Astrocyte (in vitro differentiated cells and primary cell): ENCODE measurements at places on chromosomes 4 and X. TPM values are rescaled to one million over a fixed set of nuclear protein-coding genes. Genes with fewer than 3 reads are reported as not detected.

DNA sequence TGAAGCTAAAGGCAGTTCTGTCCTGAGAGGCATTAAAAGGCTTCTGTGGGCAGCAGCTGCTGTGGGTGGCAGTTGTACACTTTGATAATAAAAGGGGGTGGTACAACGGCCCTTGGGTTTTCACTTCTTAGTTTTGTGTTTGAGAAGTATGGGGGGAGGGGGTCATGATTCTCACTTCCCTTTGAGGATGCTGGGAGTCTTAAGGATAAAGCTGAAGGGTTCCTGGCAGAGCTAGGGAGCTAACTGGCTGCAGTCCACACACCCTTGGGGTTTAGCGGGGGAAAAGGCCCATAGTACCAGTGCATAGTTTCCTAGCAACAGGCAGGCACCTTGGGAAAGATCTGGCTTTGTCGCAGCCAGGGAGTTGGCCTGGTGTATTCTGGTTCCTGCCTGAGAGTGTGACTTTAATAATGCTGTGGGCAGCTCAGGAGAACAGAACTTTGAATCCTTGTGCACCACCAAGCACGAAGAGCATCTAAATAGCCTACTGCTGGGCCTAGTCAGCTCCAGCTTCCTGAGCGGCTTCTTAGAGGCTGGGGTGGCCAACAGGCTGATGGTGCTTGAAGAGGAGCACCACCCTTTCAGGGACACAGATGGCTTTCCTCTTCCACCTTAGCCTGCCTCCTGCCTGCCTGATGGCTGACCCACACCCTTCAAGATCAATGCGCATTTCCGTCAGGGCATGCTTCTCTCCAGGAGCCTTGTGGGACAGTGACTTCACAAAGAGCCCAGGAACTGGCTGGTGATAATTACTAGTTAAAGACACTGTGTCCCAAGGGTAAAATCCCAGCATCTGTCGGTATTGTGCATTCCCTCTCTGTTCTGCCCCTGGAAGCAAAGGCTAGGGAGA, 12.5 kb downstream of the ZBTB33 start:
- no peaks in the 10 kb centered on the region for H3K4me1 ChIP-seq
- H3K4me3 ChIP-seq, result no peak overlapping the region
- DNase-seq, result no peak
- H3K27ac ChIP-seq, result no peak overlapping the region
- H3K27me3 ChIP-seq, result no peaks in the 10 kb centered on the region
- H3K36me3 ChIP-seq, result no peaks in the 10 kb centered on the region

GRCh38 chr4:3831529-3832150, 65.5 kb downstream of the ADRA2C start:
- no peaks in the 10 kb centered on the region for H3K36me3 ChIP-seq
- DNase-seq, result no peak
- H3K4me3 ChIP-seq, result no peak overlapping the region
- H3K27me3 ChIP-seq, result no peaks in the 10 kb centered on the region
- no peak overlapping the region for H3K27ac ChIP-seq

- no peaks in the 10 kb centered on the region for H3K4me1 ChIP-seq
- no peaks in the 10 kb centered on the region for H3K36me3 ChIP-seq
- H3K27ac ChIP-seq, result no peak overlapping the region
- H3K4me3 ChIP-seq, result no peak overlapping the region
- DNase-seq, result no peak
- no peaks in the 10 kb centered on the region for H3K27me3 ChIP-seq
These were observed 111.2 kb downstream of the COL25A1 start for GRCh38 chr4:109191216-109191615.

DNA sequence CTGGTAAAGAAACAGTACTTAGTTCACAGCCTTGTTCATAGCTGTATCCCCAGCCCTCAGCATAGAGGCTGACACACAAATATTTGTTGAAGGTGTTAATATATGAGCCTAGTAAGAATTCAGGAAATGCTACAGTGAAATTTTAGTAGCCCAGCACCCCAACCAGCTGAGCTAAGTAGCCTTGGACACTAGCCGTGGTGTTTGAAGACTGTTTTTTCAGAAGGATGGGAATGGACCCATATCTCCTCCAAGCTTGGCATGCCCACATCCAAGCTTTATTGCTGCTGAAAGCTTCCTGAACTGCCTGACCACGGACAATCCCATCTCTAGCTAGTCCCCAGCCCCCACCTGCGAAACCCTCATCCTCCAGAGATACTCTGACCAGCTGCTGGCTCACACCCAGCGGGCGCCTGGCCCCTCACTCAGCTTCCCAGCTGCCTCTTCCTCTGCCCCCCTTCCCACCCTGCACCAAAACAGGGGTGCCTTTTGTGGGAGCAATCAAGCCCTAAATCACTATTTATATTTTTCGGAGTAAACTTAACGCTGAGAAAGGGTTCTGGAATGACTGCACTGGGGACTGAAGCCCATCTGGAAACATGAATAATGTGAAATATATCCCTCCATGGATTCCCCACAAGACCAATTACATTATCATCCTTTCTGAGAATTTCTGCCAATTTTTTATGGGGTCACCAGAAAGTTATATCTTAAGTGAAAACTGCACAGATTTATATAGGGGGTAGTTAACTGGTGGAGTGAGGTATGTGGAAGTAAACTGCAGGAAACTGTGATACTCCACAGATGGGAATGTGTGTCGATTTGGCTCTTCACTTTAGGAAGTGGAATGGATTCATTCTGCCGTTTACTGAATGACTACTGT, 41.1 kb upstream of the CBR4 start:
- no peaks in the 10 kb centered on the region for H3K27me3 ChIP-seq
- no peak for DNase-seq
- H3K4me1 ChIP-seq, result peaks cover 5% of the 10 kb centered on the region

DNA sequence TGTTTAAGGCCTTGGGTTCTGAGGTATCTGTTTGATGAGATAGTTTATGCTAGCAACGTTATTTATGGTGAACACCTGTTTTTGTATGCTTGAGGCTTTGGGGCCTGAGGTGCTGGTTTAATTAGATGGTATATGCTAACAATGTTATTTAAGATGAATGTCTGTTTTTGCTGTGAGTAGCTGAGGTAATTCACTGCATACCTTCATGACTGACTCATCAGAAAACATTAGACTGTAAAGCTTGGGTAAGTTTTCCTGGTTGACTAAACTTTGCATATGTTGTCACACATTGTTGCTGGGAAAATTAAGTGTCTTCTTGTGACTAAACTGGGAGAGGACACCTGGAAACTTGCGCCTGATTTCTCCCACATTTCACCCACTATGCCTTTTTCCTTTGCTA, 1026.6 kb downstream of the RAPGEF2 start:
- no peak overlapping the region for H3K4me3 ChIP-seq
- no peaks in the 10 kb centered on the region for H3K36me3 ChIP-seq
- DNase-seq, result peak; percentile 60
- no peaks in the 10 kb centered on the region for H3K27me3 ChIP-seq

DNA sequence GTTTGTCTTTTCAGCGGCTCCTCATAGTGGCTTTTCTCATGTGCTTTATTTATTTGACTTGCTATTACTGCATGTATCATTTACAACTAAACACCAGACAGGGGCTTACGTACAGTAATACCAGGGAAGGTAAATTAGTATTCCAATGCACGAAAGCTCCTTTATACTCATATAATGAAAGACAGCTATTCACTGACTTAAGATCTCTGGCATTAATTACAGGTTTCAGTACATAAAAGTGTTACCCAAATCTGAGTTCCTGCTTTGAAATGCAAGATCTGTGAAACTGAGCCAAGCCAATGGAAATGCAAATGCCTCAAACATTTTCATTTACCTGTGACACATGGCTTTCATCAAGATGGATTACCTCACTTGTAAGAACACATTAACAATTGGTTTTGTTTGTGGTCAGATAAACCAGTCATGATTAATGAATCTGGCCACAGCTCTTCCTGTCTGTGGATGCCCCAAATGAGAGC, 107.2 kb downstream of the ANAPC4 start:
- peaks cover 7% of the 10 kb centered on the region for H3K4me1 ChIP-seq
- H3K27me3 ChIP-seq, result peaks cover 4% of the 10 kb centered on the region
- peak; percentile 78 for DNase-seq
- no peaks in the 10 kb centered on the region for H3K36me3 ChIP-seq
- no peak overlapping the region for H3K4me3 ChIP-seq

DNA sequence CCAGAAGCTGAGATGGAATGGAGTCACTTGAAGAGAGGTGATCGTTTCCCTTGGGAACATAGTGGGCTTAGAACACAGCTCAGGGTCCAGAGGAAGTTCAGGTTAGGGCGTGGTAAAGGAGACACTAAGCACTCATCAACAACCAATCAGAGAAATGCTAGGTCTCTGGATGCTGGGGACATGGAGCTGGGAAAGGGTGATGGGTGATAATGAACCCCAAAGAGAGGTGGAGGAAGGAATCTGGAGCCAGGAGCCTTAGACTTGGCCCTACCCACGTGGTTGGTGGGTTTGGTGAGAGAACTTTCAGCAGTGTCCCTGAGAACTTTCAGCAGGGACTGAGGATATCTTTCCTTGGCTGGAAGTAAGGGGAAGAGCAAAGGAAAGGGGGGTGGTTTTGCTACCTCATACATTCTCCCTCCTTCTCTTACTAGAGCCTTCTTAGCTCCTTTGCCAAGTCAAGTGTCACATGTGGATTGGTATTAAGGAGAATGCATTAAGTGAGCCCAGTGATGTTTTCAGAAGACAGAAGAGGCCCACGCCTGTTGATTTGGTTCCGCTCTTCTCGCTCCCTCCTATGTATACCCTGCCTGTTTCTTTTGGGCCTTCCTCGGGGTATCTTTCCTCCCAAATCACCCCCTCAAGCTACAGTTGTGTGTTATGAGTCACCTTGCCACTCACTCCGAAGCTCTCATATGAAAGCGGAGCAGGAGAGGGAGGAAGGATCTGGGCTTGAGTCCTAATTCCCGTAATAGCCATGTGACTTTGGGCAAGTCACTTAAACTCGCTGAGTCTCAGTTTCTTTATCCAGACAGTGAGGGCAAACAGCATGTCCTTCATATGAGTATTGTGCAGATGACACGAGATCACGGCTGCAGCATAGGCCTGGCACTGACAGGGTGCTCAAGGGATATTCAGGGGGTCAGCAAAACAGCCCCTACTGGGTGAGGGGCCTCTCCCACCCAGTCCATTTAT, 63.1 kb downstream of the TSC22D3 start:
- no peaks in the 10 kb centered on the region for H3K27me3 ChIP-seq
- peak; percentile 52 for DNase-seq
- H3K4me3 ChIP-seq, result no peak overlapping the region

Gene MAGEE1
- 3.2 and 3.9 TPM in 2 replicates for total RNA-seq

Gene NXF3
- not detected in 2 replicates for total RNA-seq

Gene CLDN2
- total RNA-seq, result 0.77 and 2.0 TPM in 2 replicates

Gene PDE6B
- 2.8 and 3.7 TPM in 2 replicates for total RNA-seq
